ENCODE measurements at places on chromosomes 4 and X. TPM values are rescaled to one million over a fixed set of nuclear protein-coding genes. Genes with fewer than 3 reads are reported as not detected.
A peak's percentile ranks its signal among the peaks of the same experiment; 100 is the strongest.

- peak; percentile 34 for DNase-seq
Observed at GRCh38 chr4:175971388-175972179, 94.1 kb upstream of the WDR17 start.

DNA sequence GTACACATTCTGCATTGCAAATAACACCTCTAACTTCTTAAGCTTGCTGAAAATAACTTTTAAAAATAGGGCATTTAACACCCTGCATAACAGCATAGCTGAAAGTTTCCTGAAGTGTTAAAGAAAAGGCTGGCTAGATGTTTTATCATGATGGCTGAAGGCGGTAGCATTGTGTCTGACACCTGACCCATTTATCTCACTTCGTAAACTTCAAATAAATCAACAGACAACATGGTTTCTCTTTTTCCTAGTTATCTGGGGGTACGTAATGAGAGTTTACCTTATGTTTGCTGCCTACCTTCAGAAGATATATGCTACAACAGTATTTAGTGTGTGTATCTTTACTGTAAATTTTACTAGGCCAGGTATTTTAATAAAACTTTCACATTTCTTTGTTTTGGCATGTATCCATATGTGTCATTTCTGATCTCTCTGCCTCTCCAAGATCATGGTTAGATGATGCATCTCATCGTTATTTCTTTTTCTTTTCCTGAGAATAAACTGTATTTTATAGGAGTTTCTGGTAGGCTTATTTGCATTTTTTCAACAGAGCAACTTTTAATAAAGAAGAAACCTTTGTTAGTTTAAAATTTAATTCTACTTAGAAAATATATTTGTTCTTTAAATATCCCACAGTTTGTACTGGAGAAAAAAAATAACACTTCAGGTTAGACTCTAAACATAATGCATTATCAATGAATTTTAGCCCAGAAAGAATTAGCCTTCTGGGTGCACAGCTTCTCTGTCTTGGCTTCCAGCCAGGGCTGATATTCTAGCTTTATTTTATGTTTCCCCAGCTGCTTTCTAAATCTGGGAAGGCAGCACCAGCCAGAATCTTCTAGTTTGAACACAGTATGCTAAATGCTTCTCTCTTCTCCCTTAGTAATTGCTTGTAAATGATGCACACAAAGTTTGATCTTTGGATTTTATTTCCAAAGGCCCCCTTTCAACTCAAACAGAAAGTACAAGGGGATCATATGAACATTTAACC is 2.9 kb downstream of the NDST4 start:
- peak; percentile 86 for DNase-seq

DNA sequence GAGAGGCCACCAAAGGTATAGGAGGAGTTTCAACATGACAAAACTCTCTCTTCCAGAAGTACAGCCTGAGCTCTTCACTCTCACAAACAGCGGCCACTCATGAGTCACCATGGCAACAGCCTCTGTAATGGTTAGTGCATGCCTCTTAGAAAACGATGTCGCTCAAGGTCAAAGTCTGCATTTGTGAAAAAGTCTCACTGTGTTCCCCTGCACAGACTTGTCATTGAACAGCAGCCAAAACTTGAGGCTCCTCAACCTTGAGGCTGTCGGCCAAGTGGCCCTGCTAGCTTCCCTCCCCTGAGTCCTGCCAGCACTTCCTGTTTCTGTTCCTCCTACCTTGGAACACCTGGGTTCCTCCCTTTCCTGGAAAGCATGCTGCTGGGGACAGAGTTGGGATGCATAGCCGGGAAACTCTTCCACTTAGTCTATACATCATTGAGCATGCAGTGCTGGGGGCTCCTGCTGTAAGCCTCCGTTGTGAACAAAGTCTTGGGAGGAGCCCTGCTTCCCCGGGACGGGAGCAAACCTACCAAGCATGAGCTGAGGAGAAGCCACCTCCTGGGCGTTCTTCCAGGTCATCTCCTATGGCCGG is 66.6 kb downstream of the ING2 start:
- peak; percentile 45 for DNase-seq

GRCh38 chrX:38870361-38870895 is 69.2 kb downstream of the MID1IP1 start:
- DNase-seq: no peak

DNA sequence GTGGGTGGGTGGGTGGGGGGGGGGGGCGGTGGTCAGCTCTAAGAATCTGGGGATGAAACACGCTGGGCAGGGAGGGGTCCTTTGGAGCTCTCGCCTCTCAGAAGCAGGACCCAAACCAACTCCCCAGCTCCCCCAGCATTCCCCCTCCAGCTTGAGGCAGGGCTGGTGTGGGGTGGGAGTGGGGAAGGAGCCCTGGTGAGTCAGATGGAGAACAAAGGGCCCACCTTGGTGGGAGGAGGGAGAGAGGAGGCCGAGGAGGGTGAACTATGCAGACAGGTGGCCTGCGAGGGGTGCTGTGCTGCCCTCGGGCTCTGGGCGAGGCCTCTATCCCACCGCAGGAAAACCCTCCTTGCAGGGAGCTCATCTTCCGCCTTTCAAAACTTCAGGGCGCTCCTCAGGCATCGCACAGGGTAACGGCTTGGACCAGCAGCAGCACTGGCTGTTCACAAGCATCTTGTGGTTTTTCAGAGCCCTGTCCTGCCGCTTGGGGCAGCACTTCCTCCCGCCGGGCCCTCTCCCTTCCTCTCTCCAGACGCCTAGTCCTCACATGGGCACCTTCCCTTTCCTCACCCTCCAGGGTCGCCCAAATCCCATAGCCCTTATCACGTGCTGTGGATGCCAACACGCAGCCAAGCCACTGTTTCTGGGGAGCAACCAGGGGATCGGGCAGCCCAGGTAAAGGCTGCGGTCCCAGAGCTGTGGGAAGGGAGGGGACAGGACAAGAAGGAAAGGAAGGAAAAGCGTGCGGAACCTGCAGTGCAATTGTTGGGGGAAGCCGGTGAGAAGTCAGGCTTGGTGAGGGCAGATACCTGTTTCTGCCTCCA is 34.0 kb upstream of the GRPEL1 start:
- DNase-seq: peak; percentile 64

GRCh38 chrX:136781180-136781797 is 557 bp upstream of the ARHGEF6 start:
- DNase-seq: no peak

- peak; percentile 25 for DNase-seq
Observed at GRCh38 chr4:5206016-5206790, 154.9 kb downstream of the STK32B start.

DNA sequence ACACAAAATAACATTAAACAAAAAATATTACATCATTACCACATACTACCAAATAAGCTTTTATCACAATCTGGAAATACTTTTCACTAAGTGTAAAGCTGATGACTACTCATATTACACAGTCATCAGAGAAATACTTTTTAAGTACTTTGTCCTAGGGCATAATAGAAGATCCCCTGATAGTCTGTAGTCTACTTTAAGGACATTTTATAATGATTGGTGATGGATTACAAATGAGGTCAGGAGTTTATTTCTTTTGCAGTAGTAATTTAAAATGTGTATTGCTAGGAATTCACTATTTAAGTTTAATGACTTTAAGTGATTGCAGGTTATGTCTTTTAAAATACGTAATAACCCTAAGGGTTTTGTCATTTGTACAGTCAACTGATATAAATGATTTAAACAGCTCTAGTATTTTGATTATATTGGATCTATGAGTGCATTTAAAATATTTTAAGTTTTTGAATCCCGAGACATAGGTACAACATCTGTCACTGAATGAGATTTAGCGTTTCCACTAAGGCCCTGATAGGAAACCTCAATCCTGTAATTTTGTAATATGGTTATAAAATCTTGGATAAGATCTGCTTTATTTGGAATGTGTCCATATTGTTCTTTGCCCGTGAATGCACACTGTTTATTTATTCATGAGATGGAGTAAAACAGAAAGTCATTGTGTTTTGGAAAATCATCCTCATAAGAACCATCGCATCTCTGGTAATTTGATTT is 189.5 kb downstream of the ARAP2 start:
- DNase-seq: no peak

The GPC4 gene
- polyA plus RNA-seq: 3.7 TPM

The CFAP99 gene
- polyA plus RNA-seq: 0.71 TPM

Data from brain (organoid and tissue), 16 donors.